ENCODE measurements at places on chromosomes 5 and 9.
A peak's percentile ranks its signal among the peaks of the same experiment; 100 is the strongest.

DNA sequence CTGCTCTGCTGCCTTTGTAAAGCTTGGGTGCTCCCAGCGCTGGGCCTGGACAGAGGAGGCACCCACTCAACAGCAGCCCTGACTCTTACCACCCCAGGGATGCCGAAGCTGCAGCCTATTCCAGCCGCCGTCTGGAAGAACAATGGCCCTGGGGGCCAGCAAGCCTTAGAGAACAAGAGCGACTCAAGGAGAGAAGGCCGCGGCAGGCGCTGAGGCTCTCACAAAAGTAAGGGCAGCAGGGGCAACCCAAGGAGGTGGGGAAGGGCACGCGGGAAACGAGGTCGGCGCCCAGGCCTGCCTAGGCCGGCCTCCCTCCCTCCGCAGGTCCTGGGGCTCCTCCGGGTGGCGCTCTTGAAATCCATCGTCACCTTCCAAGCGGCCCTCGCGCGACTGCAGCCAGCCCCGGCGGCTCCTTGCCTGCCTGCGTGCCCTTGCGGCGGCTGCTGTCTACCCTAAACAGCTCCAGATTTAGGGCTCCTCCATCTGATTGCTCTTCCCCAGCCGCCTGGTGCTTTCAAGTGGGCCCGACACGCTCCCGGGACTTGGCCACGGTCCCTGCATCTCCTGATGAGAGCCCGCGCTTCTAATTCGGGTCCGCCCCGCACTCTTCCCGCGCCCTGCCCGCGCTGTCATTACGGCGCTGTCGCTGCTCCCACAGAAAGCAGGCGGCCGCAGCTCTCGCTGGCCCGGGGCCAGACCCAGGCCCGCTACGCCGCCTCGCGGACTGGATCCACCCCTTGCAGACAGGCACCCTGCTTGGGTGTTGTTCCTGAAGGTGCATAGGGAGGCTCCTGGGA lies 213.3 kb downstream of the SEMA6A start:
- no peak for DNase-seq

- DNase-seq = no peak
Observed at GRCh38 chr9:37053684-37054362, 19.8 kb upstream of the PAX5 start.

DNA sequence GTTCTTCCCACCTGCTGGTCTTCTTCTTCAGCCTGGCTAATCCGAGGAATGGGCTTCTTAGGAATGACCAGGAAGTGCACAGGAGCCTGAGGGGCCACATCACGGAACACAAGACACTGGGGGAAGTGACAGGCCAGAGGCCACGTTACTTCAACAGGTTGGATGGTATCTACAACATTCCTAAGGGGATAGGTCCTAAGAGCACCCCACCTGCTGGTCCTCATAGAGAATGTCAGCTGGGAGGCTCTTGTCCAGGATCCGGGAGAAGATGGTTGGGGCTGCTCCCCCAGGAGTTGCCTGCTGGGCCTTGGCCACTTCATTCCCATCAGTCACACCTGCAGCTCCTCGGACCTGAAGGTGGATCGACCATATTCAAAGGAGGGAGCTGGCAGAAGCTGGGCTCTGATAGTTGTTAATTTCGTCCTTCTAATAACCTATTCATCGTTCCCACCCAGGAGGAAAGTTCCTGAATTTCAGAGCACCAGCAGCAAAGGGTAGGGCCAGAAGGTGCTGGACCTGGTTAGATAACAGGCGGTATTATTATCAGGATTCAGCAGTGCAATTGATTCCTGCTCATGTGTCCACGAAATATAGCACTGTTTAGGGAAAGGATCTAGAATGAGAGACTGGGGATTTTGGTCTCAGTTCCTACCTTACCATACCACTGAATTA lies 1.3 kb downstream of the HINT2 start:
- no peak for DNase-seq

GRCh38 chr5:39214912-39215709 lies 4.3 kb downstream of the FYB1 start:
- no peak for DNase-seq

GRCh38 chr9:103399535-103399934 lies 404.4 kb downstream of the CYLC2 start:
- no peak for DNase-seq

GRCh38 chr5:17042041-17042440 lies 106.0 kb upstream of the MYO10 start:
- no peak for DNase-seq

- no peak for DNase-seq
Observed at GRCh38 chr5:15522187-15522520, 22.2 kb downstream of the FBXL7 start.

DNA sequence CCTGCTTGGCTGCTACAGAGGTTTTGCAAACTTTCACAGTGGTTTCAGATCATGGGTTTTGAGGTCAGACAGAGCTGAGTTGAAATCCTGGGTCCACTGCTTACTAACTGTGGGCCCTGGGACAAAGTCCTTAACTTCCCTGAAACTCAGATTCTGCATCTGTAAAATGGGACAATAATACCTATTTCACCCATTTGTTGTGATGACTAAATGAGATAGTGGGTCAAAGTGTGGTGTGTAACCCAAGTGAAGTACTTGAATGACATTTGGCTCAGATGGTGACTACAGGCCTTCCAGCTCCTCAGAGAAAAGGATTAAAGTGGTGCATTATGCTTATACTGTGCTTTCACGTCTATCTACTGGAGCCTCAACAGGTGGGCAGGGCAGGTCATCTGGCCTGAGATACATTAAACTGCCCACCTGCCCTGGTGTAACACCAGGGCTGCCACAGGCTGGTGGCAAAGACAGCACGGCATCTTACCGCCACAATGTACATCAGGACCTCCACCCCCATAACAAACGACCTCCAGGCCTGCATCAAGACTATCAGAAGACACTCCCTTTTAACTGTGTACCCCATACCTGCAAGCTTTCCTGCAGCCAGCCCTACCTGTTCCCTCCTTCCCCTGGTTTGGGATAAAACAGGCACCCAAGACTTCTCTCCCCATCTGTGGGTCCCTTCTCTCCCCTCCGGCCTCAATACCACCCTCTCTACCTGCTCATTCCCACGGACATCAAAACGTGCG lies 846 bp upstream of the TRAF1 start:
- no peak for DNase-seq

GRCh38 chr9:76456202-76456926 lies 2.6 kb upstream of the GCNT1 start:
- DNase-seq = no peak

- DNase-seq = no peak
Observed at GRCh38 chr5:73295447-73295846, 122.5 kb downstream of the TMEM174 start.

DNA sequence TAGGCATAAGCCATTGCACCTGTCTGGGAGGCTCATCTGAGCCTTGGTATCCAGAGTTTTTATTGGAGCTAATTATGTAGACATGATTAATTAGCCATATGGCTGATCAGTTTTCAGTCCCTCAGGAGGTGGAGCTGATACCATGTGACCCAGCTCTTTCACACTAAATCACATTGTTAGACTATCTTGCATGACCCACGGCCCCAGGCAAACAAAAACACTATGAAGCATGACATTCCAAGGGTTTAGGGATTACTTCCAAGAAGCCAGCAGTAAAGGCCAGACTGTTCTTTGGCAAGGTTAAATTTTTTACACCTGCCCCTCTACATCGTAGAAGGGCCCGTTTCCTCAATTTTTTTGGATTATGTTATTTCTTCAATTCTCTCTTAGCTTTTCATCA lies 5.0 kb upstream of the C5orf24 start:
- DNase-seq = no peak

DNA sequence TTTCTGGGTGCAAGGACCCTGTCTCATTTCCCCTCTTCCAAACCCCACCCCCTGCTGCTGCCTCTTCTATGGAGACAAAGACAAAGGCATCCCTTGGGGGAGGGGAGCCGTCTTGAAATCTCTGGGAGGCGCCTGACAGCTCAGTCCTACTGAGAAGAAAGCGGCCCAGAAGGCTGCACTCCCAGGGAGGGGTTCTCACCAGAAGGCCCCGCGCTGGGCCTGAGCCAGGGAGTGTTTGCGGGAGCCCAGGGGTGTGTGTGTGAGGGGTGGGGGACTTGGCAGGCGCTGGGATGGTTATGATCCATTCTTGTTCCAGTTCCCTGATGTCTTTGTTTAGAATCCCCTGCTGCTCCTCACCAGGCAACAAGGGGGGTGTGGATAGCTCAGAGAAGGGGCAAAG lies 45.7 kb upstream of the ALDH1B1 start:
- no peak for DNase-seq

DNA sequence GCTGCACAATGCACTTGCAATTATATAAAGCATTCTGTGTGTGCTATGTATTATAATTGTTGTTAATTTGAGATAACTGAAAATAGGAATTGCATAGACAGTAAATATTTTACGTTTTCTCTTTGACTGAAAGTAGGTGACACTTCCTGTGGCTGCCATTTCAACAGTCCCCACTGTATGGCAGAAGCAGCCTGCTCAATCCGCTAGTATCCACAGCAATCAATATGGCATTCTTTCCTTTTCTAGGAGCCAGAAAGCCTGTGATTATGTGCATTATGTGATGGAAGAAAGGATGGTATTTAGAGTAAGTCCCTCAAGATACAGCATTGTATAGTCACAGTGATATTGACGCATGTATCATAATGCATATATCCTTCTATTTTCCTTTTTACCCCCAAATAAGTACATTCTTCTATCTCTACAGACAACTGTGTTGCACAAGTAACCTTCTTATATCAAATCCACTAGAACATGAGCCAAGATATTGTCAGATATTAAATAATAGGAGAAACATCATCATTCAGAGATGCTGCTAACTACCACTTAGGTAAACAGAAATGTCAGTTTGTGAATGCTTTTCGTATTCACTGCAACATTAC lies 59.7 kb downstream of the CARTPT start:
- no peak for DNase-seq

GRCh38 chr9:129549139-129549538 lies 71.8 kb downstream of the C9orf50 start:
- no peak for DNase-seq

- no peak for DNase-seq
Observed at GRCh38 chr9:77789891-77790290, 141.8 kb upstream of the GNA14 start.

- DNase-seq = no peak
Observed at GRCh38 chr9:80072451-80072850, 500.7 kb downstream of the TLE4 start.

- DNase-seq = no peak
Observed at GRCh38 chr9:2603621-2604020, 18.0 kb upstream of the VLDLR start.

GRCh38 chr9:98550206-98550820 lies 158.4 kb downstream of the GABBR2 start:
- DNase-seq = no peak

- DNase-seq = no peak
Observed at GRCh38 chr5:156025656-156026055, 301.3 kb upstream of the SGCD start.

- DNase-seq = peak; percentile 94
Observed at GRCh38 chr9:130712564-130713285, 19.1 kb downstream of the EXOSC2 start.

DNA sequence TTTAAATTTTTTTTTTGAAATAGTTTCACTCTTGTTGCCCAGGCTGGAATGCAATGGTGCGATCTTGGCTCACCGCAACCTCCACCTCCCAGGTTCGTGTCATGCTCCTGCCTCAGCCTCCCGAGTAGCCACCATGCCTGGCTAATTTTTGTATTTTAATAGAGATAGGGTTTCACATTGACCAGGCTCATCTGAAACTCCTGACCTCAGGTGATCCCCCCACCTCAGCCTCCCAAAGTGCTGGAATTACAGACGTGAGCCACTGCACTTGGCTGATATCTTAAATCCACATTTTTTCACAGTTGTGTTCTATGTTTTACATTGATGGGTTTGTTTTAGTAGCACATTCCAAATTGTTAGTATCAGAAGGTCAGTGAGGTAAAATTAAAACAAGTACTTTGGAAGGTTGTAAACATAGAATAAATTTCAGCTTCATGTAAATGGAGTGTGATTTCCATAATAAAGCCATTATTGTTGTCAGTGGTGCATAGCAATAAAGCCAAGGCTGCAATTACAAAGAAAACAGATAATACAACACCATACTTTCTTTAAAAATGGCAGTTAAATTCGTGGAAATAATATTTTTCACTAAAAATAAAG lies 287.2 kb downstream of the ARRDC3 start:
- no peak for DNase-seq

DNA sequence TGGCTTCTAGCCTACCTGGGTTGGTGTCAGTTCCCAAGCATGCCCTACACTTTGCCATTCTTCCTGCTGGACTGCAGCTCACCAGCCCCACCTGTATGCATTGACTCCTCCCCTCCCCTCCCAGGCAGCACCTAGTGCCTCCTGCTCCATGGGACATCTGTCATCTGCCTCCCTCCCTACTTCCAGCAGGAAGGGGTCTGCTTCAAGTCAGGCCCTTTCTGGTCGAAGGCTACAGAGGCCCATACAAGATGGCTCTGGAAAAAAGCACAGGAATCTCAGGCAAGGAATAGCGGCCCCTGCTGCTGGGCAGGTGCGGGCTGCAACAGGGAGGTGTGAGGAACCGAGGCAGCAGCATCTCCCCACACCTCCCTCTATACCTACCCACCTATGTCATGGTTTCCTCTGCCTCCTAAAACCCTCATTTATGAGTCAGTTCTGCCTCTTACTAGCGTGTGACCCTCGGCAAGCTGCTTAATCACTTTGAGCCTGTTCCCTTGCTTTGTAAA lies 19.7 kb downstream of the WWC1 start:
- DNase-seq = no peak

GRCh38 chr5:58268268-58268667 lies 191.6 kb downstream of the PLK2 start:
- no peak for DNase-seq

- DNase-seq = no peak
Observed at GRCh38 chr5:78638973-78639669, 9.5 kb downstream of the LHFPL2 start.

DNA sequence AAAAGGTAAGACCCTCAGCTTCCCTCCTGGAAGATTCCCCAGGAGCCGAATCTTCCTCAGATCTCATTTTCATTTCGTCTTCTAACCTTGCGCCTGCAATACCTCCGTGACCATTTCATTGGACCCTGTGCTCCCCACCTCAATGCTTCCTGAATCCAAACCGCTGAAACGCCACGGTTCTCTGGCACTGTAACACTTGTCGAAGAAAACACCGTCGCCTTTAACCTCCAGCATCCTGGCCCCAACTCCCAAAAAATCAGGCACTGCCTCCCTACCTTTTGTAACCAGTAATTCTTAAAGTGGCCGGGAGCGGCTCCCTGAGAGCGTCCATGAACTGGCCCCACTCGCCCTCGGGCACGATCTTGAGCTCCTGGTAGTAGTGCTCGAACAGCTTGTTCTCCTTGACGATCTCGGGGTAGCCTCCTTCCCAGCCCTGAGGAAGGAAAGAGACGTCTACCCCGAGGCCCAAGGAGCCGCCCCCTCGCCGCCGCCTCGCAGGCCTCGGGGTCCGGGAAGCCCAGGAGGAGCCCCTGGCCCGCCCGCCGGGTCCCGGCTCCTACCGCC lies 438 bp downstream of the NSUN2 start:
- no peak for DNase-seq

GRCh38 chr5:83914662-83915418 lies 194.2 kb upstream of the HAPLN1 start:
- no peak for DNase-seq

GRCh38 chr5:66633754-66634153 lies 37.6 kb downstream of the MAST4 start:
- DNase-seq = peak; percentile 32

GRCh38 chr5:6112538-6112937 lies 265.8 kb downstream of the MED10 start:
- no peak for DNase-seq

Measured in brain pericyte (primary cell).